ENCODE measurements at places on chromosomes 5 and 9.

GRCh38 chr9:16628413-16628812 lies 242.1 kb downstream of the BNC2 start:
- no peak for DNase-seq

GRCh38 chr5:87151547-87151946 lies 116.1 kb upstream of the RASA1 start:
- no peak for DNase-seq

DNA sequence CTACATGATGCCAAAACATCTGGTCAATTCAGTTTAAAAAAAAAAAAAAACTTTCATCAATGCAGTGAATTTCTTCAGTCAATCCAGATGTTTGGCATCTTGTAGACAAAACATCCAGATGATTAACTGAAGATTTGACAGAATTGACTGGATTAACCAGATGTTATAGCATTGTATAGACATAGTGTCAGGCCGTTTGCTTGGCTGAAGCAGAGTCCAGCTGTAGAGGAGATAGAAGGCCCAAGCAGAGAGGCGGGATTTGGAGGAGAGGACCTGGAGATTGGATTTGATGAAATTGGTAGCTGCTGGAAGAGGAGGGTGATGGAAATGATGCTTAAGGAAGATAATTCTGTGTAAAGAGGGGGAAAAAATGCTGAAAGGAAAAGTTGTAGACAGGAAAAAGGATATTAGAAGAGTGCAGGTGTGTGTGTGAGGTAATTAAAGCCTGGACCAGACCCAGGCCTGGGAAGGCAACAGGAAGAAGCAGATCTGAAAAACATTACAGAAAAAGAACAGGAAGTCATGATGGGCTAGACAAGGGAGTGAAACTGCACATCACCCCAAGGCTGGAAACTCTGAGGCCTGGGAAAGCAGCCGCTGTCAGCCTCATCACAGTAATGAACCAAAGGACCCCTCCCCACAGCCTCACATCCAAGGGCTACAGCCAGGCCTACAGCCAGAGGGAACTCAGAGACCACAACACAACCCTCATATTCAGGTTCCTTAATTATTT lies 258.3 kb downstream of the CWC27 start:
- no peak for DNase-seq

DNA sequence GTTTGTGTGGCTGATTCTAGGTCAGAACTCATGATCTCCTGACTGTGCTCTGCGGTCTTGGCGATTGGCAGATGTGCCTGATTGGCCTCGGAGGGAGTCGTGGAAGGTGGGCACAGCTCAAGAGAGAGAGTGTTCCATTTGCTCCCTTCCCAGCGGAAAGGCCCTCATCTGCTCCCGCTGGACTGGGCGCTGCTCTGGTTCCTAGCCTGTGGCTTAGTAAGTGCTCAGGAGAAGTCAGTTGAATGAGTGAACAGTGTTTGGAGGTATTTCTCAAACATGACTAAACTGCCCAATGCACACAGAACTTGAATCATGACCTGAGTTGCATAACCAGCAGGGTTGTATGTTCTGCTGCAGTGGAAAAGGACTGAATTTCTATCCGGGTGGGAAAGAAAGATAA lies 120.2 kb upstream of the PITX1 start:
- no peak for DNase-seq

GRCh38 chr9:121888438-121888775 lies 204.7 kb downstream of the TTLL11 start:
- no peak for DNase-seq

- no peak for DNase-seq
Measured at GRCh38 chr5:146441896-146442295, 5.2 kb upstream of the TCERG1 start.

Data from NT2/D1 (cell line).